ENCODE measurements at places on chromosomes 11 and 22.

GRCh38 chr11:108025387-108026080 is 16.8 kb downstream of the CUL5 start:
- DNase-seq: no peak

DNA sequence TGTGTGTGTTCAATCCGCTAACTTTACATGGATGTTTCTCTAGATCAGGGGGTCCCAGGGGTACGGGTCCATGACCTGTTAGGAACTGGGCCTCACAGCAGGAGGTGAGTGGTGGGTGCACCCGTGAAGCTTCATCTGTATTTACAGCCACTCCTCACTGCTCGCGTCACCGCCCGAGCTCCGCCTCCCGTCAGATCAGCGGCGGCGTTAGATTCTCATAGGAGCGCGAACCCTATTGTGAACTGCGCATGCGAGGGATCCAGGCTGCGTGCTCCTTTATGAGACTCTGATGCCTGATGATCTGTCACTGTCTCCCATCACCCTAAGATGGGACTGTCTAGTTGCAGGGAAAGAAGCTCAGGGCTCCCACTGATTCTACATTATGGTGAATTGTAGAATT is 31.9 kb downstream of the MRGPRD start:
- no peak for DNase-seq

- no peak for DNase-seq
These were observed 37.3 kb downstream of the PAMR1 start for GRCh38 chr11:35488117-35488516.

- DNase-seq: peak; percentile 16
These were observed at the start of gene CADM1 for GRCh38 chr11:115504276-115505158. CADM1 (minus strand) TSS chr11:115504415.

DNA sequence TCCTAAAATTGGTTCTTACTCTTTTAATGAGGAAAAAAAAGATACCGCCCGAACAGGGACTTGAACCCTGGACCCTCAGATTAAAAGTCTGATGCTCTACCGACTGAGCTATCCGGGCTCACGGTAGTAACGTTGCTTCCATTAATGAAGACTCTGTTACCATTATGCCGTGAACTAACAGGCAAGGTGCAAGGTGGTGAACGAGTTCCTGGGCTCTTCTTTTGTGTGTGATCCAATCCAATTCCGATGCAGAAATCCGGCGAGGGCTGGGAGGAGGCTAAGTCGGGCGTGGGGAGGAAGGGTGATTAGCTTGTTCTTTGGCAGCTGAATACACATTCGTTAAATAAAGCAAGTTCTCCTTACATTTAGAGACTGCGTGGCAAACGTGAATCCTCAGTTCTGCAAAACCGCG is 49.0 kb downstream of the OR4D9 start:
- no peak for DNase-seq

GRCh38 chr22:17968126-17968525 is 56.2 kb downstream of the MICAL3 start:
- no peak for DNase-seq

DNA sequence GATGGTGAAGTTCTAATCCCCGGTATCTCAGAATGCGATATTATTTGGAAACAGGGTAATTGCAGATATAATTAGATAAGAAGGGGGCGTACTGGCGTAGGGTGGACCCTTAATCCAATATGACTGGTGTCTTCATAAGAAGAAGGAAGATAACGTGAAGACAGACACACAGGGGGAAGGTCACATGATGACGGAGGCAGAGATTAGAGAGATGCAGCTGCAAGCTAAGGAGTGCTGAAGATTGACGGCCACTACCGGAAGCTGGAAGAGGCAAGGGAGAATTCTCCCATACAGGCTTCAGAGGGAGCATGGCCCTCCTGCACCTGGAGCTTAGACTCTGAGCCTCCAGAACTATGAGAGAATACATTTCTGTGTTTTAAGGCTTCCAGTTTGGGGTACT is 54.8 kb downstream of the MIAT start:
- DNase-seq: no peak

DNA sequence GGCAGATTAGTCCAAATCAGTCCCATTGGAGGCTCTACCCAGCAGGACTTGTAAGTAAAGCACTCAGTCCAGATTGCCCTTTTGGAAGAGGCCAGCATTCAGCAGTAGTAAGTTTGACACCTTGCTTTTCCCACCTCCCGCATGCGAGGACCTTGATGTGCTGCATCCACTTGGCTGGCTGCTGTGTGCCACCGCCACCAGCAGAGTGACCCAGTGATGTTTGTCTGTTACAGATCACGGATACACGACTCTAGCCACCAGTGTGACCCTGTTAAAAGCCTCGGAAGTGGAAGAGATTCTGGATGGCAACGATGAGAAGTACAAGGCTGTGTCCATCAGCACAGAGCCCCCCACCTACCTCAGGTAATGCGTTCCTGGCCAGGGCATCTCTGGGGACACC is 6.6 kb downstream of the SMARCB1 start:
- no peak for DNase-seq

GRCh38 chr11:33347490-33348125 is 90.4 kb downstream of the HIPK3 start:
- DNase-seq: no peak

DNA sequence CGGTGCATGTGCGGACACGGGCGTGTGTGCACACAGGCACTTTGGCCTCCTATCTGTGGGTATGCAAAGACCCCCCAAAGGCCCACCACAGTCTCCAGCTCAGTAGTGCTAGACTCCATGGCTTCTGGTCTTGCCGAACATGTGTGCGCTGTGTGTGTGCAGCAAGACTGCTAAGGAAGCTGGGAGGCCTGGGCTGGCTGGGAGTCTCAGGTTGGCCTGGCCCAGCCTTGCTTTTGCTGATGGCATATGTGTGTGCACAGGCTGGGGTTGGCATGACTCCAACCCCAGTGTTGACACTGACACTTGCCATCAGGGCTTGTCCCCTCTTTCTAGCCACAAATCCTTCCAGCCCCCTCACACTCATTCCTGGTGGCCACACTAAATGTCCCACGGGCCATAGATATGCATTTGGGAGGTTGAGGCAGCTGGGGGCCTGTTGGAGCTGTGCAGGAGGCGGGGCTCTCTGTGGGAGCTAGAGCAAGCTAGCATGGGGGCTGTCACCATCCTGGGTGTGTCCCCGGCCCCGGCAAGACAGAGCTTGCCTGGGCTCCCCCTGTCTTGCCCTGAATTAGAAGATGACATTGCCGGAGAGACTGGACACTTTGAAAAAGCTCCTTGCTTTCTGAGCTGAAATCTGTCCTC is 60.9 kb upstream of the NECTIN1 start:
- no peak for DNase-seq

DNA sequence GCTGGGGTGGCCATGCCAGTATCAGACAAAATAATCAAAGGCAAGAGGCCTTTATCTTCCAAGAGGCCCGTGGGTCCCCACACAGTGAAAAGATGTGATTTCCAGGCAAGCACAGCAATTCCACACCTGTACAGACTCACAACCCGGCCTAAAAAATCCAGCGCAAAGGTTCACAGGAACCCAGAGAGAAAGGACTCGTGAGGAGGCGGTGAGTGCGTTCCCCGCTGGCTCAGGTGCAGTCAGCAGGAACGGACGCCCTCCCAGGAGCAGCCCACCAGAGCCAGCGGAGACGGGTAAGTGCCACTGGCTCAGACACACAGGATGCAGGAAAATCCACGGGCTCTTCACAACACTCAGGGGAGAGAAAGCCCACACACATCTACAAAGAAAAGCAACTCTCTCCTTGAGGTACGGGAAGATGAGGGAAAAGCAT is 4.4 kb downstream of the TOLLIP start:
- DNase-seq: no peak

- no peak for DNase-seq
These were observed 1.4 kb downstream of the CHRNA10 start for GRCh38 chr11:3669742-3670183.

DNA sequence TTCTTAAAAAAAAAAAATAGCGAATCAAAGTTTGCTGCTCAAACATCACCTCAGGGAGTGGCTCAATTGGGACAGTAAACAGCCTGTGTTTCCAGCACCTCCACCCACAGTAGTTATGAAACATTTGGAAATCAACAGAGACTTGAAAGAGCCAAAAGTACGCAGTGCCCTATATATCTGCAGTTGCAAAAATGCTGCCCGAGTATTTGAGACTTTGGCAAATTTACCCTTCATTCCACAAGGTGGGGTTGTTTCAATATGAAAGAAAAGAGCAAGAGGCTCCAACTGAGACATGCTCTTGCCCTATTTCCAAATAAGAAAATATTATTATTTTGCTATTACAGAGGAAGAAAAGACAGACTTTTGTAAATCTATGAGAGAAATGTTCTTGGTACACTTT is 851.1 kb upstream of the RAG2 start:
- DNase-seq: peak; percentile 40

GRCh38 chr22:49228431-49229037 is 599.1 kb downstream of the BRD1 start:
- no peak for DNase-seq
